NCI-H524 treated with DMSO at 0.1 percent for 48 hours (cell line): ENCODE measurements at places on chromosomes 13 and 19.

GRCh38 chr13:19818223-19818842, 35.6 kb upstream of the PSPC1 start:
- no peak for DNase-seq

DNA sequence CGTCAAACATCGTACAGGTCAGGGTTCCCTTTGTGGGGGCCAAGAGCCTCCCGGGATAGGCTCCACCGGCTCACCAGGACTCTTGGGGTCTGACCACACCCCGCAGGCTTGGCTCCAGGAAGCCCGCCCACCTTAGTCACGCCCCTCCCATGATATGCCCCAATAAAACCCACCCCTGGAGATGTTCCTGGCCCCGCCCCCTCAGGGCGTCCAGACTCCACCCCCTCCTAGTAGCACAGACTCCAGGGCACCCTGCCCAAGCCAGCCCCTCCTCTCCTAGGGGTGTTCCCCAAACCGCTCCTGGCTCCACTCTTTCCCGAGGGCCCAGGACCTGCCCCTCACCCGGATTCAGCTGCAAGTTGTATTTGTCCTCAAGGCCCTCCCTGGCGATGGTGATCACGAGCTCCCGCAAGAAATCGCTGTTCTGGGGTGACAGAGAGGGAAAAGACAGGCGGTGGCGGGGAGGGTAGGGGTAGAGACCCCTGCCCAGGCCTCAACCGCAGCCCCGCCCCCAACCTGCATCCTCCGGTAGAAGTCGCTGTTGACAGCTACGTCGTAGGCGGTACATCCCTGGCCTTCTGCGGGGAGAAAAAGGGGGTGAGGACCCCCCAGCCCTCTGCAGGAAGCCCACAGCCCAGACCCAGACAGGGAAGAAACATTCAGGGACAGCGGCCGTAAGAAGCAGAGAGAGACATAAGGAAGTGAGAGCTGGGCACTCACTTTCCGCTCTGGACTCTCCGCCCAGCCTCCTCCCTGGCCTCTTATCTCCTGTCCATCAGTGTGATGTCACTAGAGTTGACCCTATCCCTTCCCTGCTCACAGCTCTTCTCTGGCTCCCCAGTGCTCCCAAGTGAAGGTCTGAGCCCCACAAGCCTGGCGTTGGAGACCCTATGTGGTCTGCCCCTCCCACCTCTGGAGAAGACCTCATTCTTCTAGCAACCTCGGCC, 3.9 kb downstream of the PIH1D1 start:
- no peak for DNase-seq

DNA sequence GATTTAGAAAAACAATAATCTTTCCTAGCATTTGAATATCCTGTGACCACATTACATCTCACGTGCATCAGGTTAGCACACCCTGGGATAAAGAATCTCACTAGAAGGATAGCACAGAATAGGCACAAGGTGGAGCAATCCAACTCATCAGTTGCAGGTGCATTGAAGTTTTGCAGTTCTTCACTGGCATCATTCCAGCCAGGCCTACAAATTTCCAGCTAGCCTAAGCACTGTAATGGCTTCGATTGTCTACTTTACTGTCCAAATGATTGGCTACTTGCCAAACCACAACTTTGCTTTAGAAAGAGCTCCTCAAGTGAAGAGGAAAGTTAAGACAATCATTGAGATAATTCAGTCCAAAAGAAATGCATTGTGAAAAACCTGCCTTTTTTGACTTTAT, 89.5 kb downstream of the SPRY2 start:
- no peak for DNase-seq

DNA sequence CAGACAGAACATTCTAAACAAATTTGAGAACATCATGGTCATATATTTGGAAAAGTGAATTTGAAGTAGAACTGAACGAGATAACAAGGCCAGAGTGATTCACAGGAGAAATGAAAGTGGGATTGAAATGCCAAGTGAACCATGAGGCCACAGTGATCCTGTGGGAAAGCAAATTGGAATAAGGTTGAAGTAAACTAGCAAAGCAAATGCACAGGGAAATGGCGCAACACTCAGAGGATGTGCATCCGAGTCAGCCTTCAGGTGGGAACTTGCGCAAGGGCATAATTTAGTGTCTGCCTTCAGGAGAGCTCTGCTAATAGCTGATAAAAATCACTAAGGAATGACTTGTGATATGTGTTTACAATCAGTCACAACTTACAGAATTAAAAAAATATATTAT, 696.6 kb downstream of the LIG4 start:
- no peak for DNase-seq

GRCh38 chr19:12544401-12544876, 6.8 kb downstream of the ZNF564 start:
- no peak for DNase-seq

DNA sequence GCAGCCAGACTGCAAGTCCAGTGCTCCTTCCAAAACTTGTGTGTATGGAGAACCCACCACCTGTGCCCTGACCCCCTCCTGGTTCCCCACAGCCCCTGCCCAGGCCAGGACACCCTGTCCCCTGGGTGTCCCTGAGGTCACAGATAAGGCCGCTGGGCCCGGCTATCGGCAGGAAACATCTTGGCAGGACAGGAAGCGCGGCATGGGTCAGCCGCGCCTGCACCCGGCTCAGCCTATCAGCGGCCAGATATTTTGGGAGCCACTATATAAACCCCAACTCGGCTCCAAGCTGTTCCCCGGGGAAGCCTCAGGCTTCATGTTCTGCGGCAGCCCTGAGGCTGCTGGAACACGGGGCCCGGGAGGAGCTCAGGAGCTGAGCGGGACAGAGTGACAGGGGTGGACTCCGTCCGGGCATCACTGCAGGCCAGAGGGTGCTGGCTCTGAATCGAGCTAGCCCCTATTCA, 60.8 kb downstream of the AP1M1 start:
- no peak for DNase-seq

DNA sequence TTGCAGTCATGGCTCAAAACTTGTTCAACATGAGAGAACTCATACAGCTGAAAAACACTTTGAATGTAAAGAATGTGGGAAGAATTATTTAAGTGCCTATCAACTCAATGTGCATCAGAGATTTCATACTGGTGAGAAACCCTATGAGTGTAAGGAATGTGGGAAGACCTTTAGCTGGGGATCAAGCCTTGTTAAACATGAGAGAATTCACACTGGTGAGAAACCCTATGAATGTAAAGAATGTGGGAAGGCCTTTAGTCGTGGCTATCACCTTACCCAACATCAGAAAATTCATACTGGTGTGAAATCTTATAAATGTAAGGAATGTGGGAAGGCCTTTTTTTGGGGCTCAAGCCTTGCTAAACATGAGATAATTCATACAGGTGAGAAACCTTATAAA, 20.1 kb downstream of the ZNF283 start:
- DNase-seq, result no peak

- no peak for DNase-seq
Observed at GRCh38 chr19:38155453-38155852, 68.6 kb downstream of the DPF1 start.

- DNase-seq, result no peak
Observed at GRCh38 chr19:46634045-46634655, 1.9 kb downstream of the GNG8 start.

DNA sequence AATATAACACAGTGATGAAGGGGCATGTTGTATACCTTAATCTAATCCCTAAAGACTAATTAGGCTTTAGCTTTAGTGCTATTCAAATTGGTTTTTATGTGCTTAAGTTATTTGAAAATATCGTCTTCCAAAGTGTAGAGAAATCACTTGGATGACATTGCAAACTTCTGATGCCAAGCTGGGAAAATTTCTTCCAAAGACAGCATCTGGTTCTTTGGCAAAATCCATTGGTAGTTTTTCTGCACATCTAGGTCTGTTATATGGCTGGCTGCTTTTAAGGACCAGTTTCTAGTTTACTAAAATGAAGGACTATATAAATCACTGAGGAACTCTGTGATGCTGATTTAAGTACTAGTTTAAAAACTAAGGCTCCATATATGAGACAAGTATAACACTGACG, 2362.3 kb downstream of the PCDH9 start:
- DNase-seq, result no peak

- DNase-seq, result no peak
Observed at GRCh38 chr13:91292630-91293221, 54.8 kb upstream of the MIR17HG start.

DNA sequence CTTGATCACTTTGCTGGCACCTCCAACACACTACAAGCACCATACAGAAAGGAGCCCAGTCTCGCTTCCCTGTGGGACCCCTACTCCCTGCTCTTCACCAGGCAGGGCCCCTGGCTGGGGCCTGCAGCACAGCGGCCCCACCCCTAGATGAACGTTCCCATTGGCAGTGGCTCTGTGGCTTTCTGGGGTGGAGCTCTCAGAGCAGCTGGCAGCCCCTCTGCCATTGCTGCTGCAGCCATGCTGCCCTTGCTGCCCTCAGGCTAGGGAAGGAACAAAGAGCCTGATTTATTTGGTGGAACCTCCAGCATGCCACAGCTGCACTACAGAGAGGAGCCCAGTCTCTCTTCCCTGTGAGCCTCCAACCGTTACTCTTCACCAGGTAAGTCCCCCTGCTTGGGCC, 5.8 kb downstream of the SIGLEC6 start:
- no peak for DNase-seq

GRCh38 chr13:112771139-112771876, 81.5 kb downstream of the ATP11A start:
- no peak for DNase-seq

DNA sequence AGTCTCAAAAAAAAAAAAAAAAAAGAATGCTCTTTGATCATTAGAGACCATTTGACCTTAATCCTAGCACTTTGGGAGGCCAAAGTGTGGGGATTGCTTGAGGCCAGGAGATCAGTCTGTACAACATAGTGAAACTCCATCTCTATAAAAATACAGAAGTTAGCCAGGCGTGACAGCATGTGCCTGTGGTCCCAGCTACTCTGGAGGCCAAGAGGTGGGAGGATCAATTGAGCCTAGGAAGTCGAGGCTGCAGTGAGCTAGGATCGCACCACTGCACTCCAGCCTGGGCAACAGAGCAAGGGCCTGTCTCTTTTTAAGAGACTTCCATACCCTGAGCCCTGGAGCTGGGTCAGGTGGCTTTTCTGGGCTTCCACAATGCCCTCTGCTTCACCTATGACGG, 11.5 kb upstream of the COLGALT1 start:
- no peak for DNase-seq

DNA sequence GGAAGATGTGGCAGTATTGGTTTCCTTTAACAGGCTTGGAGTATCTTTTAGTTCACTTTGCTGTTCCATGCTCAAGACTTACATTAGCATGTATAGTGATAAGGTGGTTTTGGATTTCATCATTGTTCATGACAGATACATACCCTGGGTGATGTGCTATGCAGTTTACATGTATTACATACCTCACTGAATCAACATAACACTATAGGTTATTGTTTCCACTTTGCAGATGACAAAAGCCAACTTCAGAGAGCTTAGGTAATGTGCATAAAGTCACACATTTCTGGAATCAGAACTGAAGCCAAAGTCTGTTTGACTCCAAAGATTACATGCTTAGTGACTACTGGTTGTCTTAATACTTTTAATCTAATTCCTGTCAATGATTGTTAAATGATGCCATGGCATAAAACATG, 7.1 kb downstream of the COMMD6 start:
- DNase-seq, result no peak

DNA sequence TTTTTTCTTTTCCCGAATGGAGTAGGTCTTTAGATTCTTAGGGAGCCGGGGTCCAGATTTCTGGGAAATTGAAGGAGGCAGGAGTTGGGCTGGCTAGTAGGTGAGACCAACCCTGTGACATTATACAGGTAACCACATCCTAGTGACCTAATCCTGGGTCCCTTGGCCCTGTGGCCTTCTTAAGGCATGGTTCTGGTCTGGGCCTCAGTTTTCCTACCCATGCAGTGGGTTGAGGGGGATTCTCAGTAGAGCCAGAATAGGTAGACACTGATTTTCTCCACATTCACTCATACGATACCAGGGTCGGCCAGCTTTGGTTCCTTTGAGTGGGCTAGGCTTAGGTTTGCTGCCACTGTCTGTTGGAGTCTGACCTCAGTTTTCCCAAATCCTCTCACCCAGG, 7.2 kb downstream of the PPFIA3 start:
- DNase-seq, result no peak

GRCh38 chr19:2543463-2544442, 67.8 kb downstream of the GADD45B start:
- DNase-seq, result no peak

- DNase-seq, result no peak
Observed at GRCh38 chr13:93550236-93550635, 323.6 kb downstream of the GPC6 start.

- no peak for DNase-seq
Observed at GRCh38 chr19:29018542-29018941, 194.4 kb downstream of the UQCRFS1 start.

DNA sequence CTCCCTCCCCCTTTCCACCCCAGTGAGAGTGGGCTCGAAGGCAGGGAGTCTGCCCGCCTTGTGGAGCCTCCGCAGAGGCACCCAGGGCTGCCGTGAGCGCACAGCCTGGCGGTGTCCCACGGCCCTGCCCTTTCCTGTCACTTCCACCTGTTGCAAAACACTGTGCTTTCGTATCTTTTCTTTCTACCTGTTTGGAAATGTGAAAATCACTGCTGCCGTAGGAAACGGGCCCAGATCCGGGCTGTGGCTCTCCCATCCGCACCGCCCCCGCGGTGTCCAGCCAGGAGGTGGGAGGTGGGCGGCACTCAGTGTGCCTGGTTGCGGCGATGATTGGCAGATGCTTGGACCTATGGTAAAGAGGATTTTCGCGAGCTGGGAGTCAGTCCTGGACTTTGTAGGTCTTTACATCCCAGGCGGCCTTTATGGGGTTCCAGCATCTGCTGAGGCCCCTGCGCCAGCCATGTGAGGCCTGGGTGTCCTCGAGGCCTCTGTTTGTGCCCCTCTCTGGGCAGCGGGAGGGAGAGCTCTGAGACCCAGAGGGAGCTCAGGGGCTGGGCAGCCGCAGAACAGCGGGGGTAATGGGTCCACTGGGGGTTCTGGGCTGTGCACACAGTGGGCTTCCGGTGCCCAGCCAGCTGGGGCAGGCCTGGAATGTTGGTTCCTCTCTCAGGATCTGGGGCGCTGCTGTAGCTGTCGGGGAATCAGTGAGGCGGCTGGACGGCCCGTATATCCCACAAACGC, 6.1 kb downstream of the STK11 start:
- no peak for DNase-seq

GRCh38 chr13:109436055-109436622, 350.2 kb downstream of the IRS2 start:
- no peak for DNase-seq

DNA sequence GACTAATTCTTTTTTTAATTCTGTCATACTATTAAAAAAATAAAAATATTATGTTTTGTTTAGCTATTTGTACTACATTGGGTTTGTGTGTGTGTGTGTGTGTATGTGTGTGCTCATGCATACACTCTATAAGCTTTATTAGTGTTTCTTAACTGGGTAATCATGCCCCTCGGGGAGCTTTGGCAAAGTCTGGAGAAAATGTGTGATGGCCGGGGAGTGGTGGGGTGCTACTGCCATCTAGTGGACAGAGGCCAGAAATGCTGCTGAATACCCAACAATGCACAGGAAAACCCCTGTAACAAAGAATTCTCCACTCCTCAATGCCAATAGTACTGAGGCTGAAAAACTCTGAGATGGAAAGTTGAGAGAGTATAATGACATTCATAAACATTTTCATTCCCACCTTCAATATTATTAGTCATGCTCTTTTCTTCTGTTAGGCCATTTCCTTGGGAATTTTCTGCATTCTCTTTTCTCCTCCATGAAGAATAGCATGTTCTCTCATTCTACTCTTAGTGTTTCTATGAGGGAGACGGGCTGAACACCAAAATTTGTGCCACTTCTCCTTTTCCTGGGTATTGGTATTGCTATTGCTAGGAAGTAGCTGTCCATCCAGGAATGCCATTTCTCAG, 157.3 kb downstream of the DNAJC3 start:
- no peak for DNase-seq

- DNase-seq, result no peak
Observed at GRCh38 chr19:7069904-7070226, 362 bp downstream of the ZNF557 start.
